ENCODE measurements at places on chromosomes 12 and 14.

- no peak for DNase-seq
These were observed 321.5 kb downstream of the PCNX1 start for GRCh38 chr14:71228711-71229110.

- no peak for DNase-seq
These were observed 594 bp upstream of the CEP170B start for GRCh38 chr14:104864267-104865080.

DNA sequence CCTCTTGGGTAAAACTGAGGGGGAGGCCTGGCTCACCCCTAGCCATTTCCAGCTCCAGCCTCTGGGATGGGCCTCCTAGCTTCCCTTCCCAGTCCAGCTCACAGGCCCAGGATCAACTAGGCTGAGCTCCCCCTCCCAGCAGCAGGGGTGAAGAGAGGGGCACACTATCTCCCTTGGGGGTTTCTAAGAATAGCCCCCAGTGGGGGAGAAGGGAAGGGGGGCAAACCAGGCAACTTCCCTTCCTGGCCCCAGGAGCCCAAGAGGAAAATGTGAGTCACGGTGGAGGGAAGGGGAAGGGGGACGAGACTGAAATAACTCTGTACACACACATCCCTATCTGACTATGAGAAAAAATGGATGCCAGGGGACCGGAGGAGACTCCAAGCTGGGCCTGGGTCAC is 9.0 kb downstream of the ADCY6 start:
- no peak for DNase-seq

- no peak for DNase-seq
These were observed 163.0 kb downstream of the BRMS1L start for GRCh38 chr14:35988972-35989690.

- no peak for DNase-seq
These were observed 36.0 kb upstream of the BATF start for GRCh38 chr14:75486318-75486717.

DNA sequence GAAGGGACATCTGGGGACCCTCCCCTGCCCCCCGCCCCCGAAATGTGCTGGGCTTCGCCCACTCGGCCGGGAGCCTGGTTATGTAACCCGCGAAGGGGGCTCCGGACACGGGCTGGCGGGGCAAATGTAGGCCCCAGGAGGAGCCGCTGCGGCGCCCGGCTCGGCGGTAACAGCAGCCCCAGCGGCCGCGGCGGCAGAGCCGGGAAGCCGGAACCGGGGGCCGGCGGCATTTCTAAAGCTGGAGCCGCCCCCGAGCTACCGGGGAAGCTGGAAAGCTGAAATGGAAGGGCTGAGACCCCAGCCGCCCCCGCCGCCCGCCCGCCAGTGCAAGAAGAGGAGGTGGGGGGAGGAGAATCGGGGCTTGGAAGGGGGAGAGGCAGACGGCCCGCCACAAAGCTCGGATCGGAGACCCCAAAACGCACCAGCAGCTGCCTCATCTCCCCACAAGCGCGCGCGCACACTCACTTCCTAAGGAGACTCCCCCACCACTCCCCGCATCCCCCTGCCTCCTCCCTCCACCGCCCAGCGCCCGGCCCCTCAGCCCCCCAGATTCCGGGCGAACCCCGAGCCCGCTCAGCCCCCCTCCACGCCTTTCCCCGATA is 1.5 kb downstream of the KDM2B start:
- peak; percentile 15 for DNase-seq

DNA sequence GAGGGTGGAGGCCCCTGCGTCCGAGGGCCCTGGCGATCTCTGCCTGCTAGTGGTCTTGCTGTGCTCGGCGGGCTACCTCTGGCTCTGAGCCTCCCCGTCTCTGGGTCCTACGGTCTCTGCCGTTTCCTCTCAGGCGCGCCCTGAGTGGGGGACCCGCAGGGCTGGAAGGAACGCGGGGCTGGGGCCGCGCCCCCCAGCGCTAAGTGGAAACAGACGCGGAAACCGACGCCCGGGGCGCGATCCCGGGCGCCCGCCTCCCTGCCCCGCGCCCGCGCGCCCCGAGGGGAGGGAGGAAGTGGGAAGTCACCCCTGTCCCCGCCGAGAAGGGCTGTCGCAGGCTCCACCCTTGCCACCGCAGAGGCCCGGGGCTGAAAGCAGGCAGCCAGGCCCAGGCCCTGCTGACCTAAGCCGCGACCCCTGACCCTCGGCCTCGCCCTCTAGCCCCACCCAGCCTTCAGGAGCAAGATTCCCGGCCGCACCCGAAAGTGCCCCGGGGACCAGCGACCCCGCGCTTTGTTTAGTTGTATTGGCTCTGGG is 831 bp downstream of the CRIP1 start:
- DNase-seq = peak; percentile 68

- no peak for DNase-seq
These were observed 263.9 kb downstream of the KTN1 start for GRCh38 chr14:55843718-55844403.

DNA sequence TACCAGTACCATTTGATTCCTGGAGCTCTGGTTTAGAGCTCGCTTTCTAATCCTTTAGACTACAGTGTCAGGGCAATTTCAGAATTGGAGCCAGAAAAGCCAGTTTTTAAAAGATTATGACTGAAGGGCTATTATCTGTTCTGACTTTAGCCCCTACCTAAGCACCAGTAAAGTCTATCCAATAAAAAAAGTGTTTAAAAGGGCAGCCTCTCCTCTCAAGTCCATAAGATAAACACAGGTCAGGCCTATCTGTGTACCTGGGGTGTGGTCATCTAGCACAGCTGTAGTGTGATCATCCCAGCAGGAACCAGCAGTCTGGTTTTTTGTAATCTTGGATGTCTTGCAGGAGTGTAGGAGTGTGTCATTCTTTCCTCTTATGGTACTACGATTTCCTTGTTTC is 6.6 kb downstream of the APPL2 start:
- DNase-seq = no peak

DNA sequence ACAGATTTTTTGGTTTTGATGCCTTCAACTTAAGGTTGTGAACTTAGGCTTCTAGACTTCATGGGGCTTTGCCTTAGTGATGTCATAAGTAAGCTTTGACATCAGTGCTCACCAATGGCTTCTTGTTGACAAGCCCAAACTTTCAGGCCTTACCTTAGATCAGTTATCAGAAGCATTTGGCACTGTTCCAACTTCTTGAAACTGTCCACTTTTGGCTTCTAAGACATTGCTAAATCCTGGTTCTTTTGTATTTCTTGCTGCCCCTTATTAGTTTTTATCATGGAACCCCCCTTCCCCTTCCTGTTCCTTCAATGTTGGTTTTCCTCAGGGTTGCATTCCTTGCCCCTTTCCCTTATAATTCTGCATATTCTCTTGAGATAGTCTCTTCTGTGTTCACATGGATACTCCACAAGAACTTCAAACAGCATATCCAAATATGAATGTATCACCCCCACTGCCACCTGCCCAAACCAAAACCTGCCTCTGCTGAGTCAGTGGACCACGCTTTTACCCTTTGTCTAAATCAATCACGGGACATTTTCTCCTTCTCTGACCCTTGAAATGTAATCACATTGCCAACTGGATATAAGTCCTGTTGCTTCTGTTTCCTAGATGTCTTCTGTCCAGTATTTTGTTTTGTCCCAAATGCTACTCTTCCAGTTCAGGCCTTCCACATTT is 7.9 kb downstream of the PFKM start:
- DNase-seq = no peak
